Renal pelvis (tissue), 12 donors: ENCODE measurements at places on chromosomes 13 and 19. TPM values are rescaled to one million over a fixed set of nuclear protein-coding genes. Genes with fewer than 3 reads are reported as not detected.
A peak's percentile ranks its signal among the peaks of the same experiment; 100 is the strongest.

The ZNF723 gene
- polyA plus RNA-seq = not detected

The SOX1 gene
- polyA plus RNA-seq = not detected

DNA sequence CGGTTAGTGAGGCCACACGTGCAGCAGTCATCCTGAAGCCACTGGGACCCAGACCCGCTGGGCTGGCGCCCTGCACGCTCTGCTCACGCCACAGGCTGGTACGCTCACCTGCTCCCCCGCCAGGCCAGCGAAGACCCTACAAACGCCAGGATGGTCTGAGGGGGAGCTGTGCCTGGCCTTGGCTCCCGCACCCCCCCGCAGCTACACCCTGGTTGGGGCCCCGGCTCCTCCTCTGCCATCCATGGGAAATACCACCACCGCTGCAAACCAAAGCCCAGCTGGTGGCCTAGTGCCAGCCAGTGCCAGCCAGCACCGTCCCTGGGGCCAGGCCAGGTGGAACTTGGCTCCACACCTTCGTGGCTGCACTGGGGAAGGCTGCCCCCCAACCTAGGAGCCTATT is 23.3 kb upstream of the CACTIN start:
- DNase-seq = no peak

DNA sequence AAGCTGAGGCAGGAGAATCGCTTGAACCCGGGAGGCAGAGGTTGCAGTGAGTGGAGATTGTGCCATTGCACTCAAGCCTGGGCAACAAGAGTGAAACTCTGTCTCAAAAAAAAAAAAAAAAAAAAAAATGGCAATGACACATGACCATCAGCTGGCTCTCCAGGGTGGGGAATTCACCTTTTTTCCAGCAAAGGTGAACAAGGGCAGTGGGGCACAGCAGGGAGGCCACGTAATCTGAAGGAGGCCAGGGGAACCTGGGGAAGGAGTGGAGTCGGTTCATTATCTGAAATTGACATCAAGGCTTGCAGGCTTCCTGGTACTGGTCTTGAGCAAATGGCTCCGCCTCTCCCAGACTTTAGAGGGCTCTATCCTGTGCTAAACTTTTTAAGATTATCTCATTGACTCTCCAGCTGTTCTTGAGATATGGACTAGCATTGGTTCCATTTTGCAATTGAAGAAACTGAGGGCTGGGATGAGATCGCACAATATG is 28.1 kb downstream of the KEAP1 start:
- DNase-seq = no peak

- no peak for DNase-seq
Measured at GRCh38 chr19:54436031-54436523, 12.9 kb upstream of the LENG8 start.

DNA sequence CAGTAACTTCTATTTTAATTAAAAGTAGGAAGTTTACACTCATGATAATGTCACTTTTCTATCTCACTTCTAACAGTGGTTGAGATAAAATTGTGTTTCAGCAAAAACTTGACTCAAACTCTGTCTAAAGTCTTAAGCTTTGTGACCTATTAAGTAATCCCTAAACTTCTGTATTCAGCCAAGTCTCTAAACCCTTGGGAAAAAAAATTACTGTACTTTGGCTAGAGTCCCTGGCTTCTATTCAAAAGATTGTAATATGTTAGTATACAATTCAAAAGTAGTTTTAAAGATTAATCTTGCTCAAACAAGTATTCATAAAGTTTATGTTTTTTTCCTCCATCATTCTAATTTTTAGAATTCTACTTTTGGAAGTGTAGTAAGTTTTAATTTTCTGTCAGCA is 1248.8 kb downstream of the UQCRFS1 start:
- DNase-seq = no peak

- no peak for DNase-seq
Measured at GRCh38 chr19:4638317-4638716, 999 bp upstream of the TNFAIP8L1 start.

GRCh38 chr19:926589-927350 is 935 bp downstream of the ARID3A start:
- no peak for DNase-seq

DNA sequence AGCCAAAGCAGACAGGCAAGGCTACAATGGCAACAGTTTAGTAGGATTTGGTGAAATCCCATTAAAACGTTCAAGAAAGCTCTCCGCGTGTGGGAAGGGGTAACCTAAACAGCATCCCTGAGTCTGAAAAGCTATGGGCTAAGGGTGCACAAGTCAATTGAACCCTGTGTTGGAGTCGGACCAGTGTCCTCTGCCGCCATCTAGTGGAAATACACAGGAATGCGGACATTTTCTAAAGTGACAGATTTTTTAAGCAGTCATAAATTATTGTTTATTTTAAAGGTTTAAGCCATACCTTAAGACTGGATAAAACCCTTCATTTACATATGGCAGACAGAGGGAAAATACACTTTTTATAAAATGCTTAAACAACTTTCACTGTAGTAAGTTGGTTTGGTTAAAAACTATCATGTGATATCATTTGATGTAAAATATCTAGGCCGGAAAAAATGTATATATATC is 26.5 kb upstream of the LSM14A start:
- peak; percentile 59 for DNase-seq

- no peak for DNase-seq
Measured at GRCh38 chr13:114143806-114144605, 11.6 kb upstream of the RASA3 start.

- peak; percentile 83 for DNase-seq
Measured at GRCh38 chr19:17488593-17489391, 18.5 kb downstream of the SLC27A1 start.

- DNase-seq = no peak
Measured at GRCh38 chr19:19381007-19381926, 24.2 kb upstream of the GATAD2A start.

- no peak for DNase-seq
Measured at GRCh38 chr19:7565332-7565731, 29.8 kb downstream of the PNPLA6 start.
